Cardiac muscle cell (in vitro differentiated cells and primary cell): ENCODE measurements at places on chromosomes 7 and 10.
A peak's percentile ranks its signal among the peaks of the same experiment; 100 is the strongest.

DNA sequence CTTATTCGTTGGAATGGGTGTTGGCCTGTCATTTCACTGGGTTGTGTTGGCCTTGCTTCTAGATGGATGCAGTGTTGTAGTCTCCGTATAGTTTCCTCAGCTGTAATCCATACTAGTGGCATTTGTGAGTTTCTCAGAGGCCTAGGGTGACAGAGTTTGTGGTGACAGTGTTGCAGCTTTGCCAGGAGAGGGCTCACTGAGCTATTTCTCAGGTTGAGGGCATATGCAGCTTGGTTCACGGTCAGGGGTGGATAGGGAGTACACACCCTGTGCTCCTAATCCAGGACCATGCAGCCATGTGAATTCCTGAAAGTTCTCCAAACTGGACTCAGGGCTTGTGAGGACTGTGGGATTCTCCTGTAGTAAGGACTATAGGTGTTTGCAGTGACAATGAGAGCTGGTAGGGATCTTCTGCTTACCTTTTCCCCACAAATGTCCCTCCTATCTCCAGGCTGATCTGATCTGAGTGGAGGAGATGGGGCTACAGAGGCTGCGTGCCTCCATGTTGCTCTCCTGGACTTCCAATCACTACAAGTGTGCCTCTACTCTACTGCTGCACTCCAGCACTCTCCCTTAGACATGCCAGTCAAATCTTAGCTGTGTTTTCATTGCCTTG, 229.0 kb downstream of the STK31 start:
- DNase-seq, result peak; percentile 51

GRCh38 chr10:13238271-13239077, 4.3 kb upstream of the UCMA start:
- no peak for DNase-seq

DNA sequence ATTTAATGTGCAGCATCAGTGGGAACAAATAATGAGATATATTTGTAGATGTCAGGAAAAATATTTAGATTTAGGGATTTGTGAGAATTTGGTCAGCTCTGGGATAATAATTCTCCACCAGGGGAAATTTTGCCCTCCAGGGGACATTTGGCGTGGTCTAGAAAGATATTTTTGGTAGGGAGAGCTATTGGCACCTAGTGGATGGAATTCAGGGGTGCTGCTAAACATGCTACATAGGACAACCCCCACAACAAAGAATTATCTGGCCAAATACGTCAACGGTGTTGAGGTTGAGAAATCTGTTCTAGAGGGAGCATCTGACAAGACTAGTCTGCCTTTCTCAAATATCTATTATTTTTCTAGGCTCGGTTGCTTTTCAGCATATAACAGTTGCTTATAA, 2.1 kb downstream of the ADK start:
- DNase-seq, result peak; percentile 84

DNA sequence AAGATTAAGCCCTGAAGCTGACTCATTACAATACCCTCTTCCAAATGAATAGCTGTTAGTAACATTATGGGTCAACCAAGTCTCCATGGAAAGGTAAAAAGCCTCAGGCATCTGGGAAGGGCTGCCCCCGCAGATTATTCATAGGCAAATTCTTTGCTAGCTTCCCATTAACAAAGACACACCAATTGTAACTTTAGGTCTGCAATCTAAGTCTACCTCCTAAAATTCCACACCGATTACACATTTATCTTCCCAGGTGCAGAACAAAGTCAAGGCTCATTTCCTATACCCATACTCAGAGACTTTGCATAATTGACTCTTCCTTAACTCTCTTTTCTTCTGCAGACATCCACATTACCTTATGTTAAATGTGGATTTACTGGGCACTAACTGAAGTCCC, 826.3 kb upstream of the MBL2 start:
- no peak for DNase-seq

DNA sequence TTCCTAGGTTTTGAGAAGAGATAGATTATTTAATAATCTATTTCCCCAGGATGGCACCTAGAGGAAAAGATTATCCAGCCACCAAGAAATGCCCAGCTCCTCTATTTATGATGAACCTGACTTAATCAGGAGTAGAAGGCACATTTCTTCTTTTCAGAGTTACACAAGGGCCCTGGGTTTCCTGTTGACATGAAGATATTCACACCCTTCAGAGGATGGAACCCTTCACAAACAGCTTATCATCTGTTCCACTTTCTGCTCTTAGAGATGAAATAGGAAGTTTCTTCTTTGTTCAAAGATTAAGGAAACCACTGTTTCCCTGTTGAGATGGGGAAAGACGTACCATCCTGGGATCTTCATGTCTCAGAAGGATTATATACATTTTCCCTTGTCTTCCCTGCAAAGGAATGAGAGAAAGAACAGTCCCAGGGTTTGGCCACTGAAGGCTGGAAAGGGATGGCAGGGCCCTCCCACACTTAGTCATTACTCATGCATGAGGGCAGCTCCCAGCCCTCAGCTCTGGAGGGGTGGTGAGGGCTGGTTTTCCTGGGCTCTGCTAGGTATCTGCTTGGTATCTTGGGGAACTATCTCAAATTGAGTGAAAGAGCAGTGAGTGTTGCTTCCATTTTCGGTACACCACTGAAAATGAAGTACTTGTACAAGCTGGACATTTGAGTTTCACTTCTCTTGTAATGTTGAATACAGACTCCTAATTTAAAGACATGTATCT, 64.0 kb downstream of the MTPAP start:
- peak; percentile 52 for DNase-seq
